Stimulated activated CD8-positive, alpha-beta memory T cell treated with anti-CD3 and anti-CD28 coated beads, Interleukin-2, amount 100 ng/mL, for 1 hour (primary cell): ENCODE measurements at places on chromosomes 12 and 14.

- no peak for DNase-seq
These were observed 51.4 kb downstream of the A2M start for GRCh38 chr12:9064201-9064814.

DNA sequence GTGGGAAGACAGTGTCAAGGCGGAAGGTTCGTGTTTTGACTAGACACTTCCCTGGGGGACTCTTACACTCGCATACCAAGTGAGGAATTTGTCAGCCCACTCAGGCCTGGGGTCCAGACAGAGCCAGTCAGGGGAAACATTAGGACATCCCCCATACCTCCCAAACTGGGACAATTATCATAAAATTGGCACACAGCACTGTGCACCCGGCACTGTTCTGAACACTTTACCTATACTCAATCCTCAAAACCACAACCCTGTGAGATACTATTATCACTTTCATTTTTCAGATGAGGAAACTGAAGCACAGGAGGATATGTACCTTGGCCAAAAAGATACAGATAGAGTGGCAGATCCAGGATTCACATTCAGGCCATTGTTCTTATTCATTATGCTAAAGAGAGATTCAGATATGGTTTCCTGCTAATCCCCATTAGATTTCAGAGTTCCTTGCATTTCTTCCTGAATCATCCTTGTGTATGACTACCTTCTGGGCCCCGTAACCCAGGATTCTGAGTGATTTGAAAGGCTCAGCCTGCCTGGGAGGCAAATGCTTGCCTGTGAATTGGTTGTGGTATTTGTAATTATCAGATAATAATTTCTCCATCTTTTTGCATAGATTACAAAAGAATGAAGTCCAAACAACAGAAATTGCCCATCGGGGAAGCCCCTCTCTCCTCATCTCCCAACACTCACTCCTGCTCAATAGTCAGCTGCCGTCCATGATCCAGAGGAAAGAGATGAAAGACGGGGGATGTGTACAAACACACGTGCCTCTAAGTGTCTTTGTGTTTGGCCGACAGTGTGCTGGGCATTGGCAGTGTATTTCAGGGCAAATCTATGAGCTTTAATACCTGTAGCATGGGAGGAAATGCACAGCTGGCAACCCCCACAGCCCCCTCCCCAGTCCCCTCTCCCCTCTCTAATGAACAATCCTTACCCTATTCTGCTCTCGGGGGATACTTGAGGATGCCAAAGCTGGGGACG lies 4.6 kb downstream of the TAC3 start:
- DNase-seq: no peak

GRCh38 chr12:74491374-74491773 lies 46.3 kb upstream of the ATXN7L3B start:
- DNase-seq: no peak

- no peak for DNase-seq
These were observed 287.0 kb downstream of the PCNX1 start for GRCh38 chr14:71194251-71194650.

DNA sequence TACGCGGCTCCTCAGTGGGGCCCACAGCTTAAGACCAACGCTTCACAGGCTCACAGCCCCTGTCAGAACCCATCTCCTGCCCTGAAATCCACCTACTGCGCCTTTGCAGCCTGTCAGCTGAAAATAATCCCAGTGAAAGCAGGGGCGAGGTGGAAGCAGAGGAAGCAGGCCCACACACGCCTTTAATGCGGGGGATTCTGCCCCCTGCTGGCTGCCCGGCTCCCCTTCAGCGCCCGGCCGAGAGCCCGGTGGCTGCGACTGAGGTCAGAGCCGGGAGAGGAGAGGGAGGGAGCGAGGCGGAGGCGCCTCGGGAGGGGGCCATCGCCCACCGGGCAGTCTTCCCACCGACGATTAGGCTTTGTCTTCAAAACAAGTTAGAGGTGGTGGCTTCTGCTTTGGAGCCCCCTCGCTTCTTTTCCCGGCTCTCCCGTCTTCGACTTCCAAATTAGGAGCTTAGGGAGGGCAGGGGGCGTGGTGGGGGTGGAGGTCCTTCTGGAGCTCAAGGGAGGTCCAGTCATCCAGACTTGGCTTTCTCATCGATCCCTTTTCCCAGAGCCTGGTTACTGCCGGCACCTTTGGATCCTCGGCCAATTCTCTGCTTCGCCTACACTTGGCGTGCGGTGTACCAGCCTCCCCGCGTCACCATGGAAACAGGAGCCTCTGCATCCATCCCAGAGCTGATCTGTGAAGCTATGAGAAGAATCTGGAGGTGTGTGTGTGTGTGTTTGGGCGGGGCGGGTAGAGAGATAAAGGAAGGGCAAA lies 25.2 kb upstream of the RND1 start:
- DNase-seq: peak; percentile 58

DNA sequence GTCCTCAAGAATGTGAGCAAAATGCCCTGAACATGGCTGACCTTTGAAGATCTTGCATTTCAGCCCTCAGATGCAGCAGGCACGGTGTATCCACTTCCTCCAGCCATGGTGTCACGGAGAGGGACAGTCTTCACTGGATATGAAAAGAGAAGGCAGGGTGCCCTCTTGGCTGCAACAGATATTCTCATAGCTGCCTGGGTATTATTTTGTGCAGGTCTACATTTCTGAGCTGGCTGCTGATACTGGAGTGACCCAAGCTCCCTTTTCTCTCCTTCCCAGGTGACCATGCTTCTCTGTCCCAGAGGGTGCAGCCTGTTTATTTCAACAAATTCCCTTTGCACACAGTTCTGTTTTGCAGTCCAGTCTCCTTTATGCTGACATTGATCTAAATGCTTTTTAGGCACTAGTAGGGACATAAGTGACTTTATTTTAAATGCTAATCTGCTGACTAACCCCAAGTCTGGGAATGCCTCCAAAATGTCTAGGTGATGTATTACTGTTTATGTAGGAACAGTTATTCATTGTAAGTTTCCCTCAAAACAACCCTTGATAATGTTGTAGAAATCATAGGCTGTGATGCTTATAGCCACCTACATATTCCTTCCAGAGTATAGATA lies 17.4 kb upstream of the PYGL start:
- no peak for DNase-seq

- no peak for DNase-seq
These were observed 24.7 kb downstream of the NCKAP1L start for GRCh38 chr12:54522243-54522642.
